Karpas-422 (cell line): ENCODE measurements at places on chromosomes 4 and X.
A peak's percentile ranks its signal among the peaks of the same experiment; 100 is the strongest.

GRCh38 chr4:22031423-22031822 is 82.9 kb upstream of the KCNIP4 start:
- H3K4me3 ChIP-seq = no peak overlapping the region
- H3K27me3 ChIP-seq = no peaks in the 10 kb centered on the region
- H3K27ac ChIP-seq = no peak overlapping the region
- no peaks in the 10 kb centered on the region for H3K36me3 ChIP-seq

DNA sequence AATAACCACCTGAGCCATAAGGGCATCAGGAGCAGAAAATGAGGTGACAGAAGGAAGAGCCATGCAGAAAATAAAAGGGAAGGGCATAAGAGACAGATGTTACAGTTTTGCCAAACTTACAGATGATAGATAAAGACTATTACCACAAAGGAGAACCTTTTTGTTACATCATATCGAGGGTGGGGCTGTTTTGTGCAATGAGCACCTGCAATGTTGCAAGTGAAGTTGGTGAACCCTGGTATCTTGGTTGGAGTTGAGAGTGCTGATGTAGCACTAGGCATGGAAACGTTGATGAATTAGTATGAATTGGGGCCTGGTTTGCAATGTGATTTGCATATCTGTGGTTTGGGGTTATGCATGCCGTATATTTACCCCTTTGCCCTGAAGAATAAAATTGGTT is 119.8 kb upstream of the TEX13D start:
- H3K27ac ChIP-seq = no peak overlapping the region
- DNase-seq = peak; percentile 50
- no peaks in the 10 kb centered on the region for H3K27me3 ChIP-seq
- H3K36me3 ChIP-seq = no peaks in the 10 kb centered on the region
- no peak overlapping the region for H3K4me3 ChIP-seq

- H3K27me3 ChIP-seq = no peaks in the 10 kb centered on the region
- H3K27ac ChIP-seq = no peak overlapping the region
- no peaks in the 10 kb centered on the region for H3K36me3 ChIP-seq
- H3K4me1 ChIP-seq = no peaks in the 10 kb centered on the region
Observed at GRCh38 chrX:51420610-51421009, 75.8 kb downstream of the NUDT11 start.

- no peak overlapping the region for H3K4me3 ChIP-seq
- no peak overlapping the region for H3K27ac ChIP-seq
- DNase-seq = no peak
- no peaks in the 10 kb centered on the region for H3K27me3 ChIP-seq
- no peaks in the 10 kb centered on the region for H3K36me3 ChIP-seq
Observed at GRCh38 chr4:118351851-118352827, 664 bp downstream of the PRSS12 start.

GRCh38 chr4:72314869-72315268 is 254.2 kb downstream of the ADAMTS3 start:
- H3K4me1 ChIP-seq = no peaks in the 10 kb centered on the region
- H3K27ac ChIP-seq = no peak overlapping the region
- H3K36me3 ChIP-seq = no peaks in the 10 kb centered on the region
- no peak overlapping the region for H3K4me3 ChIP-seq
- H3K27me3 ChIP-seq = no peaks in the 10 kb centered on the region

- no peaks in the 10 kb centered on the region for H3K36me3 ChIP-seq
- no peaks in the 10 kb centered on the region for H3K4me1 ChIP-seq
- no peak for DNase-seq
- no peaks in the 10 kb centered on the region for H3K27me3 ChIP-seq
- H3K27ac ChIP-seq = no peak overlapping the region
Observed at GRCh38 chr4:181365671-181366070, 877.5 kb upstream of the TENM3 start.

DNA sequence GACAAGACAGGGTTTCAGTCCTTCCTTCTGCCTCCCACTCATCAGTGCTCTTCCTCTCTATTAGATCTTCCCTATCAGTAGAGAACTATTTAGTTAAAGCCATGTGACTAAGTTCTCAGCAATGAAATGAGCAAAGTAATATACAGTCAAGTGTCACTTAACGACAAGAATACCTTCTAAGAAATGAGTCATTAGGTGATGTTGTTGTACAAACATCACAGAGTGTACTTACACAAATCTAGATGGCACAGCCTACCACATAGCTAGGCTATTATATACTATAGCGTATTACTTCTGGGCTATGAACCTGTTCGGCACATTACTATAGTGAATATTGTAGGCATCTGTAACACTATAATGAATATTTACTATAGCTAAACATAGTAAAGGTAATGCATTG is 71.3 kb downstream of the POU4F2 start:
- H3K27ac ChIP-seq = no peak overlapping the region
- no peak for DNase-seq

GRCh38 chrX:141375011-141375760 is 132.9 kb upstream of the SPANXC start:
- no peak overlapping the region for H3K4me3 ChIP-seq
- no peaks in the 10 kb centered on the region for H3K4me1 ChIP-seq
- no peaks in the 10 kb centered on the region for H3K36me3 ChIP-seq
- DNase-seq = no peak
- H3K27ac ChIP-seq = no peak overlapping the region

GRCh38 chrX:147978931-147979330 is 2.2 kb upstream of the FMR1NB start:
- no peaks in the 10 kb centered on the region for H3K4me1 ChIP-seq
- H3K4me3 ChIP-seq = no peak overlapping the region
- no peaks in the 10 kb centered on the region for H3K27me3 ChIP-seq
- no peak overlapping the region for H3K27ac ChIP-seq
- DNase-seq = no peak
- H3K36me3 ChIP-seq = no peaks in the 10 kb centered on the region

GRCh38 chr4:186104114-186104889 is at the start of gene FAM149A:
TSS of gene FAM149A (plus strand) at chr4:186104704.
- H3K27ac ChIP-seq = no peak within 1 kb of the TSS
- no peak for DNase-seq
- no peaks in the 10 kb centered on the region for H3K4me1 ChIP-seq
- no peaks in the 10 kb centered on the region for H3K27me3 ChIP-seq

- no peak for DNase-seq
- H3K4me3 ChIP-seq = no peak overlapping the region
- no peaks in the 10 kb centered on the region for H3K27me3 ChIP-seq
Observed at GRCh38 chr4:52017814-52018213, 2.3 kb downstream of the LRRC66 start.

DNA sequence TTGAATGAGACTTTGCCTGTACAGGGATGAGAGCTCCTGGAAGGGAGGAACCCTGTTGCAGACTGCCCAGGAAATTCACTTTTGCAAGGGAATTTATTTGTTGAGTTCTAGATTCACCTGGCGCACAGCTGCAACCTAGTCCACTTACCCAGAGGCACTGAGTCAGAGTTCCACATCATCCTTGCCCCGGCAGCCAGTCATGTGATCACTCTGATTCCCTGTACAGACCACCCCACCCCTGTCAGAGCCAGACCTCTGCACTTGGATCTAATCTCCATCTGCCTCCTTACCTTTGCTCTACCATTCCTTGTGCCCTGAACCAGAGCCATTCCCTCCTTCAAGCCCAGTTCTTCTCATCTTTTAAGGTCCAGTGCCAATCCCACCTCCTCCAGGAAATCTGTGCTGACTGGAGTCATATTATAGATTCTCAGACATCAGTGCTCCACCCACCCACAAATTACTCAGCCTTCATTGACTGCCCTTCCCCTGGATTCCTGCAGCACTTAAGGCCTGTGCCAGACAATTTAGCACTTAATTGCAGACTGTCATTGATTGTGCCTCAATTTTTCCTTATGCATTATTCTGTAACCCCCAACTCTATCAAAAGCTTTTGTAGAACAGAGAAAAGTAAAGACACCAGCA is 84.1 kb upstream of the MAGEA4 start:
- H3K27me3 ChIP-seq = no peaks in the 10 kb centered on the region
- H3K4me1 ChIP-seq = no peaks in the 10 kb centered on the region
- H3K27ac ChIP-seq = no peak overlapping the region
- no peaks in the 10 kb centered on the region for H3K36me3 ChIP-seq
- DNase-seq = no peak

DNA sequence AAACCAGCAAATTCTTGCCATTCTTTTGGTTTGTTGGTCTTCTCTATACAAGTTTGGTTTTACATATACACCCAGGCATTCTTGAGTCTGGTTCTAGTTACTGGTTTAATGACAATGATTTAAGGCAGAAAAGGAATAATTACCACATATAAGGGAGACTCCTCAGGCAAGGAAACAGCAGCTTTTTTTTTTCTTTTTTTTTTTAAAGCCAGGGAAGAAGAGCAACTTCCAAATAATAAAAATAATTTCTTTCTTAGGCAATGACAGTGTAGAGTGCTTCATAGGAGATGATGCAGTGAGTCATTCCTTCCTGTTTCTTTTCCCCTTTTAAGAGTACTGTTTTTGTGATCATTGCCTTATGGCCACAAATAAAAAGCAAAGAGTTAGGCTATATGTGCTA is 289.7 kb downstream of the DKK2 start:
- no peak for DNase-seq
- no peaks in the 10 kb centered on the region for H3K27me3 ChIP-seq
- no peaks in the 10 kb centered on the region for H3K4me1 ChIP-seq

GRCh38 chr4:153433754-153434105 is 32.4 kb upstream of the TMEM131L start:
- H3K4me1 ChIP-seq = peaks cover 25% of the 10 kb centered on the region
- peak overlapping the region; percentile 50; the same call in 1 of the 2 replicates for H3K4me3 ChIP-seq
- H3K27me3 ChIP-seq = no peaks in the 10 kb centered on the region
- no peak for DNase-seq

DNA sequence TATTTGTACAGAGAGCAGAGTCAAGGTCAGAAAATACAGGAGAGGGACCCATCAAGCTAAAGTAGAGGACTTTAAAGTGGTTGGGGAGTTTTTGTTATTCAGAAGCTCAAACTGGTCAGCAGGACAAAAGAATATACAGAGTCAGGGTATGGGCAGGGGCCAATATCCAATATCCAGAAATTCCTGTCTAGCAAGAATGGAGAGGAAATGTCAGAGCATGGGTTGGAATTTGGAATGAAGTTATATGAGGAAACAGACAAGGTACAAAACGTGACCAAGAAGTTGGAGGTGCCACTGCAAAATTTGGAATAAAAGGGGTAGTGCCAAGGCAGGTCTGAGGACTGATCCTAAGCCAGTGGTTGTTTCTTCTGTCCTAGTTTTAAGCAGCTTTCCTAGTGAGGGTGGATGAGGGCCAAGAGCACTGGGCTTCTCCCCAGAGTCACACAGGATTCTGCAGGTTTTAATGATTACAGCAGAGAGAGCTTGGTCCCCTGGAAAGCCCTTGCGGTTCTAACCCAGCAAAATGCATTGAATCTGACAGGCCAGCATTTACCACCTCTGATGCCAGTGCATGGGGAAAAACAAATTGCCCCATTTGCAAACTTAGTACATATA is 304.7 kb upstream of the FTHL17 start:
- no peak overlapping the region for H3K4me3 ChIP-seq
- no peak overlapping the region for H3K27ac ChIP-seq
- no peaks in the 10 kb centered on the region for H3K4me1 ChIP-seq
- no peaks in the 10 kb centered on the region for H3K36me3 ChIP-seq

- peak; percentile 91 for DNase-seq
- no peak overlapping the region for H3K27ac ChIP-seq
- H3K4me3 ChIP-seq = peak overlapping the region; percentile 46; the same call in 1 of the 2 replicates
Observed at GRCh38 chr4:147984065-147984777, 252.3 kb downstream of the ARHGAP10 start.

DNA sequence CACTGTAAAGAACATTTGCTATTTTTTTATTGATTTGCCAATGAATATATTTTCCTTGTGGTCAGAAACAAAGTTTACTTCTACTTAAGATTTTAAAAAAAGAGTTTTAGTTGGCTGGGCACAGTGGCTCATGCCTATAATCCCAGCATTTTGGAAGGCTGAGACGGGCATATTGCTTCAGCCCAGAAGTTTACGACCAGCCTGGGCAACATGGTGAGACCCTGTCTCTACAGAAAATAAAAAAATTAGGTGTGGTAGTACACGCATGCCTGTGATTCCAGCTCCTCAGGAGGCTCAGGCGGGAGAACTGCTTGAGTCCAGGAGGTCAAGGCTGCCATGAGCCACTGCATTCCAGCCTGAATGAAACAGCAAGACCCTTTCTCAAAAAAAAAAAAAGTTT is 36.8 kb downstream of the LRP2BP start:
- H3K27ac ChIP-seq = no peak overlapping the region
- H3K27me3 ChIP-seq = no peaks in the 10 kb centered on the region
- no peaks in the 10 kb centered on the region for H3K4me1 ChIP-seq
- H3K36me3 ChIP-seq = 0 out of 2 replicates have a peak, but pooled peaks cover 2% of the 10 kb centered on the region

GRCh38 chr4:107815158-107815557 is 9.6 kb upstream of the SGMS2 start:
- H3K4me1 ChIP-seq = no peaks in the 10 kb centered on the region
- H3K36me3 ChIP-seq = no peaks in the 10 kb centered on the region
- no peak overlapping the region for H3K4me3 ChIP-seq
- H3K27me3 ChIP-seq = no peaks in the 10 kb centered on the region

- no peaks in the 10 kb centered on the region for H3K36me3 ChIP-seq
- H3K4me1 ChIP-seq = no peaks in the 10 kb centered on the region
- no peak for DNase-seq
- H3K27me3 ChIP-seq = no peaks in the 10 kb centered on the region
- H3K4me3 ChIP-seq = no peak overlapping the region
Observed at GRCh38 chrX:153768311-153769157, 4.5 kb downstream of the PLXNB3 start.

DNA sequence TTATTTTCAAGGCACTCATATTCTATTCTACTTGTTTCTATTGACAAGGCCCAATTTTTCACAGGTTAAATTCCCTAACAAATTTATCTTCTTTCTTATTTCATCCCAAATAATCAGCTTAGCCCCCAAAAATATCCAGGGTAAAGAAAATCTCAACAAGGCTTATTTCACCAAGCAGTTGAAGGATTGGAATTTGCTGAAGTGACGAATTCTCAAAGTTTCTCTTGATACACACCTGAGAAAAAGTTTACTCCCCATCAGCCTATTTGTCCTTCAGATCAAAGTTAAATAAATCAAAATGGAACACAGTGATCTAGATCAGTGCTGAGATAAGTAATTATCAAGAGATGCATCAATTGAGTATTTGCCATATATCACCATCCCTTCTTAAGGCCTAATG is 106.9 kb downstream of the ATRX start:
- H3K27ac ChIP-seq = no peak overlapping the region
- H3K27me3 ChIP-seq = no peaks in the 10 kb centered on the region
- H3K4me3 ChIP-seq = no peak overlapping the region
- H3K4me1 ChIP-seq = no peaks in the 10 kb centered on the region
- 0 out of 2 replicates have a peak, but pooled peaks cover 4% of the 10 kb centered on the region for H3K36me3 ChIP-seq
- no peak for DNase-seq

DNA sequence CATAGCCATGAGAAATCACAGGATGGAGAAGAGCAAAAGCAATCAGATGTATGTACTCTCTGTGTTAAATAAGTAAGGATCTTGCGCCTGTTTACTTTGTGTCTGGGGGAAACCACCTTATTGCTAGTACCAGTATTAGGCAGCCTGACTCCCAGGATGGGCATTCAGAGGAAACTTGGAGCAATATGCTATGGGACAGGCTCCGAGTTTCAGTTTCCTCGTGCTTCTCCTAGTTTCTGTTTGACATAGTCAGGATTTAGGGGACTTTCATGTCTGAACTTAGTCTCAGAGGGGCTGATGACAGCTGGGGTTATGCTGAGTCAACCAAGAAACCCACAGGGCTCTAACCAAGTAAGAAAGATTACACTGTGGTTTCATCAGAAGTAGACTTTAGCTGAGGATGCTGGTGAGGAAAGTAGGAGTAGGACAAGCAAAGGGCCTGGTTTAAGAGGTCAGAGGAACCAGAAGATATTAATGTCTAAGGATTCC is 13.5 kb downstream of the NSUN7 start:
- DNase-seq = no peak
- H3K4me1 ChIP-seq = no peaks in the 10 kb centered on the region
- no peak overlapping the region for H3K4me3 ChIP-seq
- no peaks in the 10 kb centered on the region for H3K27me3 ChIP-seq
- H3K27ac ChIP-seq = no peak overlapping the region

- peak; percentile 68 for DNase-seq
- no peak overlapping the region for H3K4me3 ChIP-seq
- no peaks in the 10 kb centered on the region for H3K36me3 ChIP-seq
- H3K27me3 ChIP-seq = no peaks in the 10 kb centered on the region
Observed at GRCh38 chr4:25926462-25926861, 12.4 kb downstream of the SMIM20 start.
